Motor neuron (in vitro differentiated cells): ENCODE measurements at places on chromosomes 16 and 17. TPM values are rescaled to one million over a fixed set of nuclear protein-coding genes. Genes with fewer than 3 reads are reported as not detected.

DNA sequence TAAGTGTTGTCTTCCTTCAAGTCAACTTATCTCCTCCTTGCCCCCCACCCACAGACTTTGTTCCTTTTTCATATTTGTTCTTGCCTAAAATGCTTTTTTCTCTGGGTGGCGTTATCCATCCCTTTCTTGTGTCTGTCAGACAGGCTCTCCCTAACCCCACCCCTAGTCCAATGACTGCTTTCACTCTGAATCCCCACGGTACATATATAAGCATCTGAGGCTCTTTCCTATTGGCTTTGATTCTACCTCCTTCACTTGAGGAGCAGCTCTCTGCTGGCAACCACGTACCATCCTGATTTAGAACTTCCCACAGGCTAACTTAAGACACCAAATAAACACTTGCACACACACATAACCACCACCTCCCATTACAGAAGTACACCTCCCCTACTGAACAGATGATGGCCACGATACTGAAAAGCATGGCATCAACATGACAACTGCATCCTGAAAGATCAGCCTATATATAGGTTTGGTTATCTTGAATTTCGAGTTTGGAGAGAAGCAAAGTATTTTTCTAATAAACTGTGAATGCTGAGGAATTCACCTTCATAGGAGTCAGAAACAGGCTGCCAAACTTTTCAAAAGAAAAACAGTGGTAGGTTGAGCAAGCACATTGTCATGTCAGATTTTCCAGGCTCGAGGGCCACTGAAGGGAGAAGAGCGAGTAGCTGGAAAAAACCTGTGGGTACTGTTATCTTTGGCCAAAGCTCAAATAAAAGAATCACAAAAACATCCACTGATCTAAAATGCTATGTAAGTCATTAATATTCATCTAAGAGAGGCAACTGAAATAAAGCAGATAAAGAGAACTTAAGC, 24.3 kb downstream of the STAT3 start:
- no peak for ATAC-seq

GRCh38 chr16:918068-918467, 52.7 kb downstream of the LMF1 start:
- no peak for ATAC-seq

DNA sequence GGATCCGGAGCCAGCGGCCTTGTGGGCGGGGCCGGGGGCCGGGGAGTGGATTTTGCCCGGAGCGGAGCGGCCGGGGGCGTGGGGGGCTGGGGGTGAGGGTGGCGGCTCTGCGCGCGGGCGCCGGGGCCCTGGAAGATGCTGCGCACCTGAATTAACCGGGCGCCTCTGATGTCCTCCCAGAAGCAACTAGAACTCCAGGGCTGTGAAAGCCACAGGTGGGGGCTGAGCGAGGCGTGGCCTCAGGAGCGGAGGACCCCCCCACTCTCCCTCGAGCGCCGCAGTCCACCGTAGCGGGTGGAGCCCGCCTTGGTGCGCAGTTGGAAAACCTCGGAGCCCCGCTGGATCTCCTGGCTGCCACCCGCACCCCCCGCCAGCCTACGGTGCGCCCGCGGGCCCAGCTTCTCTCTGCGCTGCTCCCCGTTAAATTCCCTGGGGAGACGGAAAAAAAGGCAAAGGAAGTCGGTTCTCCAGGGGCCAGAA, 549 bp downstream of the SLC26A11 start:
- peak; percentile 58 for ATAC-seq

DNA sequence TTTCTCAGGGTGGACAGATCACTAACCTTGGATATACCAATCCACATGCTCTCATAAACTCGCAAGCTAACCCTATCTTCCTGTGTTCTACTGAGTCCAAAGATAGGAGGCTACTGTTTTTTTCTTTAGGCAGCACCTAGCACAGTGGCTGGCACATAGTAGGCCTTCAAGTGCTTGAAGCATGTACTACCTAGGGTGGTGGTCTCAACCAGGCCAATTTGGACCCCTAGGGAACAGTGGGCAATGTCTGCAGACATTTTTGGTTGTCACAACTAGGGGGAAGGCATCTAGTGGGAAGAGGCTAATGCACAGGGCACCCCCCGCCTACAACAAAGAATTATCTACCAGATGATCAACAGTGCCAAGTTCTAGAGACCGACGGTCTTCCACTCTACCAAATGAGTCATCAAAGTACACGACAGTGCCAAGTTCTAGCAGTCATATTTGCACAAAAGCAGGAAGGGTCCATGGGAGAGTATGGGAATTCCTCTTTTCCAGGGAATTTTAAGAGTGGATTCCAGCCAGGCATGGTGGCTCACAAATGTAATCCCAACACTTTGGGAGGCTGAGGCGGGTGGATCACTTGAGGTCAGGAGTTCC, 390.3 kb downstream of the SLC39A11 start:
- no peak for ATAC-seq

DNA sequence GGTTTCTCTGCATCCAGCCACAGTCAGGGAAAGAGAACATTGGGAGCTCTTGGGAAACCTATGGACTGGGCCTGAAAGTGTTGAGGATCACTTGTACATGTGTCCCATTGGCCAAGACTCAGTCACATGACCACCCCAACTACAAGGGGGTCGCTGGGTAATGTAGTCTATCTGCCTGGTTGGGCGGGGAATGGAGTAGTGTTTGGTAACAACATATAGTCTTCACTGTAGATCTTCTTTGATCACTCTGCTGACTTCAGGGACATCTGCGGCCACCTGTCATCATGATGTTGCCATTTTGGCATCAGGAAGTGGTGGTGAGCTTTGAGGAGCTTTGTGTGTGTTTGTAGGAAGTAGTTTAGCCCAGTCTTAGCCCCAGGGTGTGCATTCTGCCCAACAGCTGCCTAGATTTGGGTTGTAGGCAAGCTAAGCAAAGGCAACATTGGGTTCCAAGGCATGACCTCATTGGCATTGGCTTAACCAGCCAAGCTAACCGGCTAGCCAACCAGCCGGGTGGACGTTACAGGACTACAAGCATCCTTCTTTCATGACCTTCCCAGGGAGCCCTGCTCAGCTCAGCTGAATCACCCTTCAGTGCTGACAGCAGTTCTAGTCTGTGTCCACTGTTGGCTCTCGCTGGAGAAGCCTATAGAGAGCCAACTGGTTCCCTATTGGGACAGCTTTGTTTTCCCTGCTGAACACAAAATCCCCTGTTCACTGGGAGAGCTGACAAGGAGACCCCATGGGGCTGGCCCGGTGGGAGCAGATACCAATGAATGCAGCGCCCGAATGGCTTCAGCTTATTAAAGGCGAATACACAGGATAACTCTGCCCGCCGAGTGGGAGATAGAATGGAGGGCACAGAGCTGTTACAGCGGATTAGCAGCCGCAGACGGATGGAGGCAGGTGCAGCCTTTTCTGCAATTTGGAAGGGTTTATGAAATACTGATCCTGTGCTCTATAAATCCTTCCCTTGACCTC, 178.6 kb downstream of the NTN1 start:
- ATAC-seq = peak; percentile 54

GRCh38 chr16:50498431-50499155, 49.6 kb upstream of the NKD1 start:
- no peak for ATAC-seq

DNA sequence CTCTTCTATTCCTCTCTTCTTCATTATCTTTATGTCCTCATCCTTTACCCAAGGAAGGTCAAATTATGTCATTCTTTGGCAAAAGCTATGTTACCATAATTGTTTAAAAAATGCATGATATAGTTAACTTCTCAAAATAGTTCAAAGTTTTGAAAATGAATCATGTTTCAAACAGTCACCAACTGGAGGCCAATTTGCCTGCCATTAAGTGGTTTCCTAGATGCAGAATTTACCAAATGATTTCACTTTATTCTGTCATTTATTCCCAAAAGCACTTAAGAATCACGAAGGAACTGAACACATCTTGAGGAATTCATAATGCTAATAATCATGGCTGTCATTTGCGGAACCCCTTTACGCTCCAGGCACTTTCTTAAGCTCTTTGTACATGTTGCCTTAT, 190.9 kb upstream of the CDH11 start:
- ATAC-seq = no peak

DNA sequence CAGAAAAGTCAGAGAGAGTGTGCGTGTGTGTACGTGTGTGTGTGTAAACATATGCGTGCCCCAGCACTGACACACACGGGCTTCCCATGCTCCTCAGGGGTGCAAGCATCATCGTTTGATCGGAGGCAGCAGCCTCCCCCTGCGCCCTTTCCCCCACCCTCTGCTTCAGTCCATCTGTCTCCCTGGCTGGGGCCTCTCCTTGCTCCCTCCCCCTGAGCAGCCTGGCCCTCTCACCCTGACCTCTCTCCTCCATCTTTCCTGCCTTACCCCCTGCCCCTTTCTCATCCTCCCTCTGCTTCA, 4.4 kb downstream of the STX1B start:
- no peak for ATAC-seq

DNA sequence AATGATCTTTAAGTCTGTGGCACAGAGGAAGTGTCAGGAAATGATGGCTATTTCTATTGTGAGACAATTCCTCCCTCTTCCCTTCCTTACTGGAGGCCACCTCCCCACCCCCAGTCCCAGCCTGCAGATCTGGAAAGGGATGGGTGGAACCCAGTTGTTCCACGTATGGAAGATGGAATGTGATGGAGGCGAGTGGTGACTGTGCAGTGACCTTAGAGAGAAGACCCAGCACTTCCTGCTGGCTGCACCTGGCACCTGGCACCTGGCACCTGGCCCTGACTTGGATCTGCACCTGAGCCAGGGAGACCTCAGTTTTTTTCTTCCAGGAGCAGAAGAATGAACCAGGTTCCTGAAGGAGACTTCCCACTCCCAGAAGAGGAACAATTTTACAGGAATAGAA, 33.0 kb upstream of the TMC5 start:
- peak; percentile 41 for ATAC-seq

GRCh38 chr17:82014432-82014831, 8.2 kb downstream of the CENPX start:
- no peak for ATAC-seq

CNTNAP4 gene
- total RNA-seq = 1.0 and 4.2 TPM in 2 replicates

TBC1D3I gene
- 0.77 and 1.4 TPM in 2 replicates for total RNA-seq

NPIPA3 gene
- 1.2 and 1.7 TPM in 2 replicates for total RNA-seq

KRTAP4-3 gene
- not detected in 2 replicates for total RNA-seq

GRB7 gene
- not detected in 2 replicates for total RNA-seq

CLEC18A gene
- 0.81 and 1.3 TPM in 2 replicates for total RNA-seq

CACNG4 gene
- 37.9 and 40.1 TPM in 2 replicates for total RNA-seq

RNF157 gene
- total RNA-seq = 35.2 and 37.2 TPM in 2 replicates
